ENCODE measurements at places on chromosomes 12 and 14.

DNA sequence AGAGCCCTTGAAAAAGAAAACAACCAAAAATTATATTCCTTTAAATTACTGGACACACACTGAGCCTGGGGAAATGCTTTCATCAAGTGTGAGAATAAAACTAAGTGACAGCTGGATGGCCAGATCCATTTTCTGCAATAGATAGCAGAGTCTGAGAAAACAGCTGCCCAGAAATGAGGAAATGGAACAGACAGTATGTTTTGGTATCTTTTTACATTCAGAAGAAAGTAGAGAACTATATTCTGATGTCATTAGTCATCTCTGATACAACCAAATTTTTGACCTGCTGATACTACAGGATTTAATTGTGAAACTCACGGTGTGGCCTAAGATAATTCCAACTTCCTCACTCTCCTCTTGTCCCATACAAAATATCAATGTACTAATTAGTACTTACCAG lies 78.2 kb downstream of the HMGA2 start:
- DNase-seq, result peak; percentile 63

GRCh38 chr12:3090240-3091037 lies 13.3 kb downstream of the TSPAN9 start:
- DNase-seq, result no peak

DNA sequence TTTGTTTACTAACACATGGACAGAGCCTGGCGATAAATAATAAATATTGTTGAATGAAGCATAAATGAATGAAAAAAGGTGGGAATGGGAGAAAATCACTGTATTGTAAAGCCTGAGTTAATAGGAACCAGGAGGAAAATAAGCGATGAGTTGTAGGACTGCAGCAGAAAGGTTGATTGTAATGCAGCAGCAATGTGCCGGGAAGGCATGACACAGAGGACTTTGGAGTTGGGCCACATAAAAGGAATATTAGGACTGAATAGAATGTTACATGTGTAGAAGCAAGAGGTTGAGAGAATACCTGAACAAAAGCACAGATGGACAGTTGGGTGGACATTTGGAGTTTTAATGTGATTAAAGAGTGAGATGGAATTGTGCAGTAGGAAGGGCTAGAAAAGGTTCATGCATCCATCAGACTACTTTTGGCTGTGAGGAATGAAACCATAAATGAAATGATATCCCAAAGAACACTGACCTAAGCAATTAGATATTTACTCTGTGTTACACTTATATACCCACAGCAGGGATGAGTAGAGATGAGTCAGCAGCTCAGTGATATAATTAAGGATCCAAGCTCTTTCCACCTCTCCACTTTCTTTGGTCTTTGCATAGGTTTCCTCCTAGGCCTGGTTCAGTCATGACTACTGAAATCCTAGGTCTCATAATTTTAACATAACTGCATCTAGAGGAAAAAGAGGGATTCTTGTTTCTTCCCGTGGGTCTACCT lies 55.4 kb downstream of the CCER1 start:
- no peak for DNase-seq

DNA sequence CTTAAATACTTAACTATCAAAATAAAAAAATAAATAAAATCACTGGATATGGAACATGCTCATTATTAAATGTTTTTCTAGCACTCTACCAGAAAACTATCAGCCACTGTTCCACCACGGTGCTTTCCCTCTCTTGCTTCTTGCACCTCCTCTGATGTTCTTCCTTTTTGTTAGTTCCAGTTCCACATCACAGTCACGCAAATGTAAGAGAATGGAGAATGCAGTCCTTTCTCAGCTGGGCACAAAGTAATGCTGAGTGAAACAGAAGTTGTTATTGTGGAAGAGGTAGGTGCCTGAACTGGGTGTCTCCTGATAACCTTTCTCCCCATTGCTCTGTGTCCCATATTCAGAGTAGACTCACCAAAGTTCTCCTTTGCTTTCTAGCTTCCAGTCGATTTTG lies 1116.9 kb upstream of the TMEM132C start:
- no peak for DNase-seq

GRCh38 chr14:77660754-77661153 lies 44.3 kb upstream of the SPTLC2 start:
- DNase-seq, result no peak

DNA sequence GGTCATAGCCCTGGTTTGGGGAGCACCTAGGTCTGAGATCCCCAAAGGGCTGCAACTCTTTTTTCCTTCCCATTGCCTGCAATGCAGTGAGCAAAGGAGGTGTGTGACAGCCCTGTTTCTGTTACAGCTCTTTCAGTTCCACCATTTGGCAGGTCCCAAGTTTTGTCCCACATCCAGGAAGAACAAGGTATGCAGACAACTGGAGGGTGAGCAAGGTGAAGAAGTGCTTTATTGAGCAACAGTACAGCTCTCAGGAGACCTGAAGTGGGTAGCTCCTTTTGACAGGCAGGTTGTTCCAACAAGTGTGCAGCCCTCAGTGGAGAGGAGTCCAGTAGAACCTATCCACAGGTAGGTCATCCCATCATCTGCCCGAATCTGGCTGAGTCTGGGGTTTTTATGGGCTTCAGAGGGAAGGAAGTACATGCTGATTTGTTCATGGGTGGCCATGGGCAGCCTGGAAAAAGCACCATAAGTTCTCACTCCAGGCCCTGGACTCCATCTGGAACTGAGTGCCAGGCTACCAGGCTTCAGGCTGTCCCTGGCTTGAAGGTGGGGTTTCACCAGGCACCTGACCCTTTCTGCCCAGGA lies 62.8 kb upstream of the NAV3 start:
- DNase-seq, result no peak

Data from skeletal muscle cell (primary cell).